T1000 (cell line): ENCODE measurements at places on chromosomes 16 and 17.

DNA sequence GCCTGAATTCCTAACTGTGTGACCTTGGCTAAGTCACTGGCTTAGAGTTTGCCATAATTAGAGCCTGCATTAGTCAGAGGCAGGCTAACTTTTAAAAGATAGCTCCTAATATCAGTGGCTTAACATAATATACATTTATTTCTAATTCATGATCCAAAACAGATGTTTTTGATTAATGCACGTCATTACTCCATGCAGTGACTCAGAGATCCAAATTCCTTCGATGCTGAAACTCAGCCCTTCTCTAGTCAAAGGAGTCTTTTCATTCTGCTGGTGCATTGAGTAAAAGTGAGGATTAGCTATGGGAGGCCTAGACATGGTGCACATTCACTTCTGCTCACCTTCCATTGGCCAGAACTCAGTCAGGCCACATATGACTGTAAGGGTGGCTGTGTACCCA lies 49.8 kb downstream of the IRX3 start:
- no peak for DNase-seq

GRCh38 chr17:73648543-73648820 lies 4.2 kb upstream of the SDK2 start:
- no peak for DNase-seq

DNA sequence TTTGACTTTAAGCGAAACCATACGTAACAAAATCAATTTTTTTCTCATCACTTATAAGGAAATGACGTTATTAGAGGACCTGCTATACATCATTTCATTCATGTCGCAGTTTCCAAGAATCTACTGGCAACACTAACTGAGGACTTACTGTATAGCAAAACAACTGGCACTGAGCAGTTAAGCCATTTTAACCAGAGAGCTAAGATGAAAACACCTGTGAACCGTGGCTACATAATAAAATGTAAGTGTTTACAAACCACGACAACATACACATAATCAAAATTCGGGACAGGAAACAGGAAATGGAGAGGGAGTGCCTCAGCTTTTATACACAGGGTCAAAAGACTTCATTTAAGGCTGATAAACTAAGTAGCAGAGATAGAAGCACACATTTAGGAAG lies 29.5 kb downstream of the METTL16 start:
- no peak for DNase-seq

DNA sequence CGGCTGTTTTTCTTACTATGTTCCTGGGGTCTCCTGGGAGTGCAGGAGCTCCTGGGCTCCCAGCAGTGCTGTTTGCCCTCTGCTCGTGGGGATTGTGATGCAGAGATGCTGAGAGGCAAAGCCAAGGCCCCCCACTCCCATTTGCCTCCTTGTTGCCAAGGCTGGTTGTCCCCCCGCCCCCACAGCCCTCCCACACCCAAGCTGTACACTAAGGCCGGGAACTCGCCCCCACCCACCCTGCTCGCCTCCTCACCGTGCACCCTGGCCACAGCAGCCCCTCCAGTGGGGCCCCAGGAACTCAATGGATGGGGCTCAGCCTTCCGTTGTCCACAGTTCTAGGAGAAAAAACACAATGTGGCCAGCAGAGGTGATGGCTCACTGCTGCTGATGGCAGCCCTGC lies 10.2 kb downstream of the NLRC3 start:
- no peak for DNase-seq

GRCh38 chr17:73901249-73901648 lies 257.0 kb upstream of the SDK2 start:
- no peak for DNase-seq

DNA sequence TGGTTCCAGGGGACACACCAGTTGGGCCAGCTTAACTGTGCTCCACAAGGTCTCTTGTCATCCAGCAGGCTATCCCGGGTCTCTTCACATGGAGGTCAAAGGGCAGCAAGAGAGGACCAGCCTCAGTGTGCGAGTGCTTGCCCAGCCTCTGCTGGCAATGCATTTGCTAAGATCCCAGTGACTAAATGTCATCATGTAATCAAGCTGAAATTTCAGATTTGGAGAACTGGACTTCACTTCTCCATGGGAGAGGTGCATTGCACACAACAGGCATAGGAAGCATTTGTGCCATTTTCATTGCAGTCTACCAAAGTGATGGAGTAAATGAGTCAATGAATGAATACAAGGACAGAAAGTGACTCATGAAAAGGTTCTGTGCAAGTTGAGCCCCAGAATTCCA lies 51.2 kb upstream of the KDM8 start:
- no peak for DNase-seq

DNA sequence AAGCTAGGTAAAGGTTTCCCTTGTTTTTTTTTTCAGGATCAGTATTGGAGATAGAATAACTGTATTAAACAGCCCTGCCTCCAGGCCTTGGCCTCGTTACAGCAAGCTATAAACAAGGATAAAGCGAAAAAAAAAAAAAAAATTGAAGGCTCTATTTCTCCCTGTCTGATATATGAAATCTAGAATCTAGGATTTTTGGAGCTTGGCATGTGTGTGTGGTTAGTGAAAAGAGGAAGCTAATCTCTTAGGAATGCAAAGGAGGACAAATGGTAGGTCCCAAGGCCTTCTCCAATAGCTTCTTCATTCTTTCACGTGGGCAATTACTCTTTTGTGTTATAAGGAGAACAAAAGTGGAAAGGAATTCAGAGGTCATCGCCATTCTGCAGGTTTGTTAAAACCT lies 470.3 kb downstream of the TMEM114 start:
- no peak for DNase-seq

DNA sequence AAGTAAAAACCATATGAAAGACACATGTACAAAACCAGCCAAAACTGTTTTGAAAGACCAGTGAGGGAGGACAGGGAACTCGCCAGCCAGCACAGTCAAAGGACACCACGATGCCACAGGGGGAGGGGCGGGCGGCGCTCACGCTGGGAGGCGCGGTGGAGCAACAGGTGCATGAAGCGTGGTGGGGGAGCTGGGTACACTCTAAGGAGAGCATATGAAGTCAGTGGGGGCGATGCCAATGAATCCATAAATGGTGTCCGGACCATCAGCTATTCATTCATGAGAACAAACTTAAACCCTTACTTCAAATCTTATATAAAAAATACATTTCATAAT lies 101.0 kb upstream of the DNAH17 start:
- no peak for DNase-seq

DNA sequence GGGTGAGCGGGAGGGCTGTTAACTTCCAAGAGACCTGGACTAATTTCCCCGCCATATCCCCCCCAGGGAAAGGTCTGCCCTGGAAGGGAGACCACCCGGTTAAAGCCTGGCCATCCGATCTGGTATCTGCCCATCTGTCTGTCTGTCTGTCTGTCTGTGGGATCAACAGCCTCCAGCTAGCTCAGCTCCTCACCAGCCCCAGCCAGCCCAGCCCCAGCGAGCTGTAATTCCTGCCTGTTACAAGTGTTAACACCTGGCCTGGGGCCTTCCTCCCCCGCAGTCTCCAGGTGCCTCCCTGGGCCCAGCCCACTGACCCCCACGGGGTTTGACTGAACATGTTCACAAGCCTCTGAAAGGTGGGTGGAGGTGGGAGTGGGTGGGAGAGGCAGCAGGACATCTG lies 4.0 kb downstream of the WNT3 start:
- DNase-seq: no peak
